Hepatocyte (in vitro differentiated cells): ENCODE measurements at places on chromosomes 1 and 21. TPM values are rescaled to one million over a fixed set of nuclear protein-coding genes. Genes with fewer than 3 reads are reported as not detected.
A peak's percentile ranks its signal among the peaks of the same experiment; 100 is the strongest.

Gene UBXN10
- total RNA-seq = 0.48 and 0.63 TPM in 2 replicates

- peak; percentile 58 for DNase-seq
Observed at GRCh38 chr1:47477595-47478080, 39.8 kb downstream of the FOXD2 start.

- DNase-seq = no peak
Observed at GRCh38 chr1:39086865-39087409, 60.8 kb downstream of the NDUFS5 start.

DNA sequence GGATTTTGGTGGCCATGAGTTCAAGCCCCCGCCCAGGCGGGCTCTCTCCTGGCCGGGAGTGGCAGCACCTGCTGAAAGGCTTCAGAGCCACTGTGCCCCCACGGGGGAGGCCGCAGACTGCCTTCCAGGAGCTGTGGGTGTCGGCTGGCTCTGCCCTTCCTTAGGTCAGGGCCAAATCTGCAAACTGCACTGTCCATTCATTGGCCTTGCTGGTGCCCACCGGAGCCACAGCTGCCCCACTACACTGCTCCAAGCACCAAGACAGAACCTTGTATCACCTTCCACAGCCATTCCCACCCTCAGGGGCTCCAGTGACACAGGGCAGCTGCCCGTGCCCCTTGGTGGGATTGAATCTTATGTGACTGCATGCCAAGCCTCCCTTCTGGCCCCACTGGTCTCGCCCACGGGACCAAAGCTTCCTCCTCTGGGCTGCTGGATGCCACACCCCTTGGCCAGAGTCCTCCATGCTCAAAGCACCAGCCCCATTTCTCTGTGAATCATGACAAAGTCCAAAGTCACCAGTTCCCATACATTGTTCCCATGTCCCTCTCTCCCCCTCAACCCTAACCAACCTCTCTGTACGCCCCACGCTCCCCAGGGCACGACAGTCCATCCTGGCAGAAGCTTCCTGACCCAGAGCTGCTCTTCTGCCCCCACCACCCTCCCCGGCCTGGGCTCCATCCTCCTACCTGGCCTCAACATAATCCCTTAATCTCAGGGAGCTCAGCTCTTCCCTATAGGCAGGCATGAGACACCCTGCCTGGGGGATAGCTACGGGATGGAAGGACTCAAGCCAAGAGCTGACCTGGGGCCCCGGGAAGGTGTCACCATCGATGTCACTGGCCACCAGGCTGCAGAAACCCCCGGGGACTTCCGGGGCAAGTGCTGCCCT lies 20.9 kb upstream of the GPR153 start:
- peak; percentile 53 for DNase-seq

GRCh38 chr1:70504176-70504820 lies 93.2 kb downstream of the CTH start:
- DNase-seq = peak; percentile 63

DNA sequence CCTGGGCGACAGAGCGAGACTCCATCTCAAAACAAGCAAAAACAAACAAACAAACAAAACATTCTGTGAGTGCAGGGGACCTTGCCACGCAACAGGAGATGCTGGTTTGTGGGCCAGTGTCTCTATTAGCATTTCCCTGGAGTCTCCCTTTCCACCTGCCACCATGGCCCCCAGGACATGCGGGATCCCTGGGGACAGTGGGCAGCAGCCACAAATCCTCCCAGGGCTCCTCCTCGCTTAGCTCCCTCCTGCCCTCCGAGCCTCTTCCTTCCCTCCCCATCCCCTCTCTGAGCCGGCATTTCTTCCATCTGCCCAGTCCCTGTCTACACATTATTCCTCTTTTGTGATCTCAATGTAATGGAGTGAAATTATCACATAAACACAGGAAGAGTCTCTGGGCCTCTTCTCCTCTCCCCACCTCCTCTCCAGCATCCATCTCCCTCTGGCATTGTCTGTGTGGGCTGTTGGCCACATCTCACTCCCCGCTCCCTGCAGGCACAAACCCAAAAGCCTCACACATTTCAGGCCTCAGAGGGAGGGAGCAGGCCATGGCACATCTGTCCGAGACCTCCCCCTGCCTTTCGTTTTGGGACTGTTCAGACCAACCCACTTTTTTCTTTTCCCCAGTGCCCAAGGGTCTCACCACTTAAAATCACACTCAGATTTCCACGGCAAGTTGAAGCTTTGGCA lies 144.3 kb downstream of the MIS18A start:
- DNase-seq = no peak

Gene TSPAN2
- total RNA-seq = 1.8 and 2.8 TPM in 2 replicates

Gene MIA3
- total RNA-seq = 34.8 and 36.1 TPM in 2 replicates

DNA sequence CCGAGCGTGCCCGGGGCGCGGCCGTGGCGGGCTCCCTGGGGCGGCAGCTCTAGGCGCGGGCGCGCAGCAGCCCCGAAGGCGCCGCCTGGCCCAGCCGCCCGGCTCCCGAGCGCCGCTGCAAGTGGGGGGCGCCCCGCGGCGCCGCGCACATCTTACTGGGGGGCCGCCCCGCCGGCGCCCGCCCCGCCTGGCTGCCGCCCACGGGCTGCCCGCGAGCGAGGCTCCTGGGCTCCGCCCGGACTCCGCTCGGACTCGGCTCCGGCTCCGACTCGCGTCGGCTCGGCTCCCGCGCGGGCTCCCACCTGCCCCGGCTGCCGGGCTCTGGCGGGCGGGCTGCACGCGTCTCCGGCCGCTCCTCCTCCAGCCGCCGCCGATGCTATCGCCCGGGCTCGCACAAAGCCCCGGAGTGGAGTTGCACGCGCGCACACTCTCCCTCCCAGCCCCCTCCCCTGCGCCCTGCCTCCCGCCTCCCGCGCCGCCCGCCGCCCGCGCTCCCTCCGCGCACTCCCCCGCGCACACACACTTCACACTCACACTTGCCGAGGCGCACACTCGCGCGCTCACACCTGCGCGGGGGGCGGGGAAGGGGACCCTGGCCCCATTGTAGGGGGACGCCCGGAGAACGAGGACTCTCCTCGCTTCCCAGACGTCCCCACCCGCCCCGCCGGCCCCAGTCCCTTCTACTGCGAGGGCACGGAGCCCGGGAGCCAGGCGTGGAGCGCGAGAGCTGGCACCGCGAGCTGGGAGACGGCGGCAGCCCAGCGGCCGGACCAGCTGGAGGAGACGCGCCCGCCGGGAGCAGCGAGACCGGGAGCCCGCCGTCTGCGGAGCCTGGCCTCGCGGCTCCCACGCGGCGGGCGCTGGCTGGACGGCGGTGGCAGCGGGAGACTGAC lies at the start of gene GRIK3:
TSS of gene GRIK3 (minus strand) at position 395 of the 893 bp plus-strand sequence. CDS start 407 bp downstream, outside the sequence.
- DNase-seq = peak; percentile 38

DNA sequence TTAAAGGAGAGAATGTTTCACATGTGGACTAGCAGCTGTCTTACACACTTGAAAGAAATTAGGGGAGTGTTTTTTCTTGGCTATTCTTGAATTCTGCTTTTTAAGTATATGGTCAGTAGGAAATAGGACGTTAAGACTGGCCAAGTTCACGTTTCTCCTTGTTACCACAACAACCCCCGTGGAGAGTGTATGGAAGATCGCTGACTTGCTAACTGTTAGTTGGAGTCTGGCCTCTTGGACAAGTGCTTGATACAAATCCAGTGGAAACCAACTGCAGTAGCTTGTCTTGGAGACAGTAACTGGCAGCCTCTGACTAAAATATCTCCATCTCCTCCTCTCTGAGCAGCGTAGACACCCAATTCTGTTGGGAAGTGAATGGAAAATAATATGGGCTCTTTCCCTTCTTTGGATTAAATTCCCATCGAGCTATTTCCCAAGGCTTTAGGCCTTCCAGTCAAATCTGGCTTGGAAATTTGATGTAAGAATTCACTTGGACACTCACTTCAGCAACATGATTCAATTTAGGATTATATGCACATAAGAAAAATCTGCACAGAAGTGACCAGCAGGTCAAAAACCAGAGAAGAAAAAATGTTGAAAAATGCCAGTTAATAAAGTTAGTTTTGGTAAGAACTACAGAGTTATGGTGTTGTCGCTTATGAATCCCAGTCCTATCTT lies 3.6 kb upstream of the NFIA start:
- peak; percentile 24 for DNase-seq

Gene ACOT7
- 20.3 and 25.8 TPM in 2 replicates for total RNA-seq

DNA sequence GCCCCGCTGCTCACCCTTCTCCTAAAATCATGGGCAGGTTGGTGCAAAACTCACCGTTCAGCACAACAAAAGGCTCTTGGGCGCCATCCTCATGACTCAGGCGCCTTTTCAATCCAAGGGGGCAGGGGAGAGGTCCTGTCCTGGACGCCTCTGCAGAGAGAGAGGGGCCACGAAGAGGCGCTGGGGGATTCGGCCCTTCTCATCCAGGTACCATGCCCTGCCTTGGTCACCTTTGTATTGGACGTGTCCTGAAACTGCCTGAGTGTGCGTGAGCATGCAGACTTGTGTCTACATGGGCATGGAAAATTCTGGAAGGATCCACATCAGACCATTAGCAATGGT lies 53.5 kb downstream of the SLC37A1 start:
- DNase-seq = no peak

- DNase-seq = no peak
Observed at GRCh38 chr21:36698981-36699545, at the start of gene SIM2. Gene SIM2, plus strand, starts transcription at chr21:36699115. Its CDS starts 632 bp downstream, at chr21:36699747.

DNA sequence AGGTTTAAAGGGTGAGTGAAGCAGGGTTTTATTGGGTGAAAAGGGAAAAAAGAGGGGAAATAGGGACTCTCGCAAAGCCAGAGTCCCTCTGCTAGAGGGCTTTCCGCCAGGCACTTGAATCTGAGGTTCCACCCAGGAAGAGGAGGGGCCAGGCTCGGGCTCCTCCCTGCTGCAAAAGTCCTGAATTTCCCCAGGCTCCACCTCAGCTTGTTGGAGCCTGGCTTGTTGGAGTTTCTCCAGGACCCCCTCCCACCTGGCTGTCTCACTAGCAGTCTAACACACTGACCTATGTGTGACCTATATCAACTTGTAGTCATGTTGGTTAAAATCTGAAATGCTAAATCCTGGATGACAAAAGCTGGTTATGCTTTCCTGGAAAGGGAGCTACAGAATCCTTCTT lies 25.5 kb downstream of the GBP2 start:
- no peak for DNase-seq

DNA sequence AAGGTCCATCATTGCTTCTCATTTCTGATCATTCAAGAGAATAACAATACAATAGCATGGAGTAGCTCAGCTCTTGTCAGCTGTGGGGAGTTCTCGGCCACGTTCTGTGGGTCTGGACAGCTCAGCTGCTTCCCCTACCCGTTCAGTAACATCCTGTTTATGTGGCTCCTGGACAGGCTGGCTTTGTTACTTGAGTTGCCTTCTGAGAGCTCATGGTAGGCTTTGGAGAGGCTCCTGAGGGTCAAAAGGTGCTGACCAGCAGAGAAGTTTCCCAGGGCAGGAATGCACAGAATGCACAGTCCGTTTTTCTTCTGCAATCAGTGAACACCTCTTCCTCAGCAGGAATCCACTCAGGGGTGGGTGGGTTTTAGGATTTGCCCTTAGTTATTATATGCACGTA lies 36.0 kb downstream of the KAZN start:
- DNase-seq = no peak

- DNase-seq = peak; percentile 74
Observed at GRCh38 chr1:26537951-26538352, 8.4 kb downstream of the RPS6KA1 start.

Gene SUSD4
- total RNA-seq = 3.9 and 8.3 TPM in 2 replicates

- no peak for DNase-seq
Observed at GRCh38 chr21:45993210-45994085, 11.9 kb downstream of the COL6A1 start.
